ENCODE measurements at places on chromosomes 11 and 22.
A peak's percentile ranks its signal among the peaks of the same experiment; 100 is the strongest.

DNA sequence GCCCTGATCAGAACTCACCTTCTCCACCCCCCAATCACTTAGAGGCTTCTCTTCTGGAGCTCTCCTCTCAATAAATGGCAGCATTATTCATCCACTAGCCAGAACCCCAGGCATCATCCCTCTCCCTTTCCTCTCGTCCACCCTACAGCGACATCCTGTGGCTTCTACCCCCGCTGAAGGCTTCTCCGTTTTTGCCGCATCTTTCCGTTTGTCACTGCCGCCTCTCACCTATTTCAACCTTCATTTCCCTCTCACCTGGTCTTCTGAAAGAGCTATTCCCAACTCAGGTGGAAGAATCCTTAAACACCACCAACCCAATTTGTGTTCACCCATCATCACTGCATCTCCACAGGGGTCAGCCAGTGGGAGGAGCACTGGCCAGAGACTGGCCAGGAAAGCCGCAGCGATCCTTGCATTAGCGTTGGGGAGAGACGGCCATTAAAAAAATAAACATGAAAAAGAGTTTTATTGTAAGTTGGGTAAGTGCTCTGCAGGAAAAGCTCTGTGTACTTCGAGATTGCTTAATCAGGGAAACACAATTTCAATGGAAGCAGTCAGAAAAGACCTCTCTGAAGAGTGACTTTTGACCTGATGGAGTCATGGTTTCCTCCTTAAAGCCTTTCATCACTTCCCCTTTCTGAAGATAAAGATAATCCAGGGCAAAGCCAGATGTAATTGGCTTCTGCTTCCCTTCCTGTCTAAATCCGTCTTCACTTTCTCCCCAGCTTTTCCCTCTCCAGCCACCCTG is 36.7 kb downstream of the SPATA19 start:
- no peak for DNase-seq

DNA sequence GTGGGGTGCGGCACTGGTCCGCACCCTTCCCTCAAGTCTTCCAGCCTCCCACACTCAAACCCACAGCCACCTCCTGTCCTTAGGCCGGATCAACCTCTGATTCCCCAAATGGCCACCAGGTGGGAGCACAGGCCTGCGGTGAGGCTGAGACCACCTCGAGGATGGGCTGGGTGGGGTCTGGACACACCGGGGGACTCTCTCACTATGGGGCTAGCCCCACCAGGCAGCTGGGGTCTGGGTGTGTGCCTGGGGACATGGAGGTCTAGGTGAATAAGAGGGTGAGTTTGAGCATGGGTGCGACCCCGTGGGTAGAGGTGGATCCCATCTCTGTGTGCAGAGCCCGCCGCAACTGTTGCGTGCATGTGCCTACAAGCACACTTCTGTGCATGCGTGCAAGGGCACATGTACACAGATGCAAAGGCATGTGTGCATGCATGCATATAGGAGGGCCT is 32.6 kb downstream of the MYO18B start:
- DNase-seq = peak; percentile 51

DNA sequence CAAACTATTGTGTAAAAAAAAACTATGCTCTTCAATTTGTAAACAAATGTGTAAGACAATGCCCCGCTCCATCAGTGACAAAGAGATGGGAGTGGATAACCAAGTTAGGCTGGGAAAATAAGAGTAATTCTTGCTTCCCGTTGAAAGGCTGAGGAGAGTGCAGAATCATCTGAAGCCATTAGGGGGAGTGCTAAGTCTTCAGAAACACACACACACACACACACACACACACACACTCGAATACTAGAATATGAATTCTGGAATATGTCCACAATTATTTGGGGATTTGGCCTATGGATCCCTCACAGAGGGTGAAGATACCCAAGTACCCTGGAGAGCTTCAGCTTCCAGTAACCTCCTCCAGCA is 27.8 kb upstream of the ROBO3 start:
- DNase-seq = peak; percentile 78

GRCh38 chr22:27089264-27089663 is 431.9 kb downstream of the MIAT start:
- no peak for DNase-seq
